ENCODE measurements at places on chromosomes 16 and 17.

GRCh38 chr17:82333279-82334171, at the start of gene SECTM1:
SECTM1 (minus strand) TSS chr17:82333766; CDS start chr17:82327240, 6,526 bp downstream.
- DNase-seq = no peak

GRCh38 chr16:67995423-67995822, 3.9 kb downstream of the DPEP2 start:
- DNase-seq = no peak

DNA sequence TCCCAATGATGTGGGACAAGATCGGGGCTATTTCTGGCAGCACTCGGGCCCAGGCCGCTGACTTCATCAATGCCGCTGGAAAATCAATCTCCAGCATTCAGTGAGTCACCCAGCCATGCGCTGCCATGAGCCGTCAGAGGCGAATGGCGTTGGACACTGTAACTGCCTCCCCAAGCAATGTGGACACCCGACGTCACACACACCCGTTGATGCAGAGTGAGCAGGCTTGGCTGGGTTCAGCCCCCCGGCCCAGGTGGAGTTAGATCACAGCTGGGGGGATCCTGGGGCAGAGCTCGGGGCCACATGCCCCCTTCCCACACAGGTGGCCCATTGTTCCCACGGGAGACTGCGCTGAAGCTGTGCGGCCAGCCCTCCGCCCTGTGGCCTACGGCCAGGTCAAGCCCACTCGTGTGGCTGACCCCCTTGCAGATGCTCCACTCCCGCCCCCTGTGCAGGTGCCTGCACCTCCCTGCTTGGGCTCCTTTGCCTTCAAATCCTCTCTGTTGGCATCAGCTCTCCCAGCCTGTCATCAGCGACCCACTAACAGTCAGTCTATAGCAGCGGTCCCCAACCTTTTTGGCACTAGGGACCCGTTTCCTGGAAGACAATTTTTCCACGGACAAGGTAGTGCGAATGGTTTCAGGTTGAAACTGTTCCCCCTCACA, 89.9 kb downstream of the TBC1D16 start:
- no peak for DNase-seq

DNA sequence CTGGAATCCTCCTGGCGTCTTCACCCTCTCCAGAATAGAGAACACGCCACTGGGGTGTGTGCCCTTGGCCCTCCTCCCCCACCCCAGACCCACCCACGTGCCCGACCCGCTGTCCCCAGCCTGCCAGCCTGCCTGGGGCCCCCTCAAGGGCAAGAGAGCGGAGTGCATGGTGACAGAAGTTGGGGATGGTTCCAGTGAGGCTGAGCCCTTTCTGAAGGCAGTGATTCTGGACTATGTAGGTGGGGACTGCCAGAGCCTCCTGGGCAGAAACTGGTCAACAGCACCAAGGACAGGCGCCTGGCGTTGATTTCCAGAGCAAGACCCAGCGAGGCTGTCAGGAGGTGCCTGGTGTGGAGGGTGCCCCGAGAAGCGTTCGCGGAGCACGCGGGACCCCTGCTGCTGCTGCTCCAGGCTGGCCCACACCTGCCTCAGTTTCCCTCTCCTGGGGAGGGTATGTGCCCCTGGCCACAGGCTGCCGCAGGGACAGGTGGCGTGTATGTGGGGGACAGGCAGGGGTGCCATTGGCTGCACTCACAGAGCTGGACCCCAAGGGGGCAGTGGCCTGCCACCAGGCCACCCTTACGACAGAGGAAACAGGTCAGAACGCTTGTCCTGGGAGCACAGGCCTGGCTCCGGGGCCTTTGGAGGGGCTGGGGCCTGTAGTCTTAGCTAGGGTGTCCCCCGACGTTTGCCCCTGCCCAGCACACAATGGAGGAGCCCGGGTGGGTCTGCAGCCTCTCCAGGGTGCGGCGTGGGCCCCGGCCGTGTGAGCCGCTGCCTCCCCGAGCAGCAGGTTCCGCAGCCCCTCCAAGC, 1.2 kb downstream of the SSTR5 start:
- no peak for DNase-seq

DNA sequence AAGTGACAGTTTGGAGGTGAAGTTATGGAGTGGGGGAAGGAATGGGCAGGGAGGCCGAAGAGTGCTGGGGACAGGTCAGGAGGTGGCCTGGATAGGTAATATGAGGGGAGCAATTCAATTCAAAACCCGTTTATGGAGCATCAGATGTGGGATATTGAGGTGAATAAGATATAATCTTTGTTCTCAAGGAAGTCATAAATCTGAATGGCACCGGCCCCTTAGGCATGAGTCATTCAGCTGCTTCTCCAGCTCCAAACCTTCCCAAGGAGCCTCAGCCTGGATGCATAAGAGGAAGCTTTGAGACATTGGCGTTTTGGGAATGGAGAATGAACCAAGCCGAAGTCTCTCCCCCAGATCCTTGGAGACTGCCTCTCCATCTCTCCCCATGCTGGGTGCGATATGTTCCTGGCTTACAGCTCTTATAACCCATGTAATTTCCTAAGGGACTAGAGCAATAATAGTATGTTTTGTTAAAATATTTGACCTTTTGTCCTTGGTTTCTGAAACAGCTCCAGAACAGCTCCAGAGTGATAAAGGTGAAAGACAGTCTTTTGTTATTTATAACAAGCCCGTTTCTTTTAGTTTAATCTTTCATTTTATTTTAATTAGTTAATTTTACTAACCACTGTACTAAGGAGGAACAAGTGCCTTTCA, 1.7 kb downstream of the TUBG2 start:
- no peak for DNase-seq

- peak; percentile 59 for DNase-seq
Measured at GRCh38 chr16:381789-382717, at the start of gene PGAP6. PGAP6 (minus strand) TSS chr16:381978; CDS start chr16:381821, 157 bp downstream.

GRCh38 chr17:51191895-51192294, 25.7 kb downstream of the NME2 start:
- no peak for DNase-seq

GRCh38 chr17:7651665-7652387, 1.1 kb downstream of the ATP1B2 start:
- no peak for DNase-seq

DNA sequence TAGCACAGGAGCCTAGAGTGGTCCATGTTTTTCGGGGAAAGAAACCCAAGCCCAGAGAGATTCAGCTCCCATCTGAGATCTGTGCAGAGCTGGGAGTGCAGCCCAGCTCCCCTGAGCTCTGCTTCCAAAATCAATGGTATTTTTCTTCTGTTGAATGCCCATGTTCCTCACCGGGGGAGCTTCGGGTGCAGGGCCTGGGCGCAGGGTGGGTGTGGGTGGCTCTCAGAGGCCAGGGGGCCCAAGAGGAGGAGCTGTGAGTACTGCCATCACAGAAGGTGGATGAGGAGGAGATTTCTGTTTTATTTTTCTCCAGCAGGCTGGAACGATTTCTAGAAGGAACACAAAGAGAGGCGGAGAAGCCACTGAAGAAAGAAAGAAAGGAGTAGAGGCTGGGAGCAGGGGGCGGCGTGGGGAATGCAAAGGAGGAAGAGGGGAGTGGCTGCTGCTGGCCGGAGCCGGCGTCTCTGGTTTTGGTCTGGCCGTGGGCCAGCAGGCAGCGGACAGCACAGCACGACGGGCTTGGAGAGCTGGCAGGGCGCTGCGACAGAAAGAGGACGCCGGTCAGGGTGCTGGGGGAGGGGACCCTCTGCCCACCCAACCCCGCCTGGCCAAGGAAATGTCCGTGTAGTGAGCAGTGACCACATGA, 76.2 kb upstream of the KSR1 start:
- DNase-seq = no peak

GRCh38 chr17:3727041-3727440, 3.3 kb downstream of the HASPIN start:
- no peak for DNase-seq

- DNase-seq = no peak
Measured at GRCh38 chr16:82451449-82451848, 175.3 kb upstream of the CDH13 start.

- DNase-seq = no peak
Measured at GRCh38 chr17:36503456-36504155, 17.1 kb downstream of the ZNHIT3 start.

DNA sequence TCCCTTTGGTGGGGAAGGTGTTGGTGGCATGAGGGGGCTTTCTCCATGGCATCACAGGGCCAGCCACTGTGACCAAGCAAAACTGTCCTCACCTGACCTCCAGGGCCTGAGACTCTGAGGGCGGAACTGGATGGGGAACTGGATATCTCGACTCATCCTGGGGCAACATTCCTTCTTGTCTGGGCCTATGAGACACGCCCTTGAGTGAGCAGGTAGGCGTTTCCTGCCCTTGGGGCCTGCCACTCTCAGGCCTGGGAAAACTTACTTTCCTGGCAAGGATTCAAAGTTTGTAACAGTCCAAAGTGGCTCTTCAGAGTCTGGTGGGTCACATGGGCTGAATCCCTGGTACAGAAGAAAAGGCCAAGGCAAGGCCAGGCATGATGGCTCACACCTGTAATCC, 9.6 kb downstream of the MT1X start:
- DNase-seq = no peak

- no peak for DNase-seq
Measured at GRCh38 chr16:4976611-4977145, 18.5 kb downstream of the SEC14L5 start.

DNA sequence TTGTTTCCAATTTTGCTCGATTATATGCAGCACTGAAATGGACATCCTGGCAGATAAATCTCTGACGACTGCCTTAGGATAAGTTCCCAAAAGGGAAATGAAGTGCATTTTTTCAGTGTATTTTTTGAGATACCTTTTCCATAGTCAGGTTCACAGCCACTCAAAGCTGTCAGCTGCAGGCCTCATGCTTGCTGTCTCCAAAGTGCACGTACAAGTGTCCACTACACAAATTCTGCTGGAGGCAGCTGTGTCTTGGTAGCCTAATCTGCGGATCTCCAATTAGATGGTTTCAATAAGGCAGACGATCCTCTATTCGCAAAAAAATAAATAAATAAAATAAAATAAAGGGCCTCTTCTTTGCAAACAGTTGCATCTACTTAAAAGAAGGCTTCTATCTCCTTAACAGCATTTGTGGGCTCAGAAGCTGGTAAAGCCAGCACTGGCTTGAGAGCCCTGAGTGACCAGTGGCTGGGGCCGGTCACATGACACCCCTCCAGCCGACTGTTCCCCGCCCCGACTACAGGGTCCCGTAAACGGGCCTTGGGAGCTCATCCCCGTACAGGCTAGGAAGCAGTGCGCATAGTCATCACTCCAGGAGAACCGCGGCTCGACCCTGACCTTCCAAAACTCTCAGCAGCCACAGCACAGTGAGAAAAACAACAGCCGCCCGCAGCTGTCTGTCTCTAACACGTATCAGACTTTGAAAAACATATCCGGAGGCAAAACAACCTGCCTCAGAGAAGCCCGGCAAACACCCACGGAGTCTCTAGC, 18.8 kb downstream of the RPH3AL start:
- no peak for DNase-seq

GRCh38 chr17:2983255-2983654, 80.2 kb downstream of the OR1D5 start:
- DNase-seq = no peak

- DNase-seq = no peak
Measured at GRCh38 chr17:206941-207560, 25.6 kb upstream of the DOC2B start.

GRCh38 chr17:58402047-58402446, 15.3 kb downstream of the RNF43 start:
- no peak for DNase-seq

DNA sequence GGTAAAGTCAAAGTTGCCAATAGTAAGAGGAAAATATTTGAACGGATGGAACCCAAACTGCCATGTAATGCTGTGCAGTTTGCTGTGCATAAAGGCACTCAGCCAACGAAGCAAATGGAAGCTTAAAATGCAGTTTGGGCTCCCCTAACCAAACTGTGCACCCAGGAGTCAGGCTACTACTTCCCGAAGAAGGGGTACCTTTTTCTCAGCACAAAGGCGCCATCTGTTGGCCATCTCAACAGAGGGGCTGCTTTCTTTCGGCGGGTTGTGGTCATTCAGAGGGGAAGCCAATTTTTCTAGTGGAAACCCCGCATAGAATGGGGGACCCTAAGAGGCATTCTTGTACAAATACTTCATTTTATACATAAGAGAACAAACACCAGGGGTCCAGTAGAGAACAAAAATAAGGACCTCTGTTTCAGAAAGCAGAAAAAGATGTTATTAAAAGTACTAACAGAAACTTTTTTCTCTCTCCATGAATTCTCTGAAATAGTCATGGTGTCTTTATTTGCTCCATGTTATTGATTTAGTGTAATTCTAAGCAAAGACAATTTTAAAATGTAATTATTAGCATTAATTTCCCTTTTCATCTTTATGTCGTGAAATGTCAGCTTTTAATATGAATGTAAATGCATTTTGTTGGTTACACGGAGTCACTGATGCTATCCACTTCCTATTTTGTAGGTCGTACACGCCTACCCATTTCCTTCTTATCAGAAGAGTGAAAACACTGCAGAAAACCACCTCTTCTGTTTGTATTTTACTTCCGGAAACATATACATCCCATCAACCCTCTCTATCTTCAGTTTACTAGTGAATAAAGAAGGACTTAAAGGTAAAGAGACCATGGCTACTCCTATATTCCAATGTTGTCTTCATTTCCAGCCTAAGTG, 453.3 kb downstream of the KCNJ2 start:
- DNase-seq = no peak

DNA sequence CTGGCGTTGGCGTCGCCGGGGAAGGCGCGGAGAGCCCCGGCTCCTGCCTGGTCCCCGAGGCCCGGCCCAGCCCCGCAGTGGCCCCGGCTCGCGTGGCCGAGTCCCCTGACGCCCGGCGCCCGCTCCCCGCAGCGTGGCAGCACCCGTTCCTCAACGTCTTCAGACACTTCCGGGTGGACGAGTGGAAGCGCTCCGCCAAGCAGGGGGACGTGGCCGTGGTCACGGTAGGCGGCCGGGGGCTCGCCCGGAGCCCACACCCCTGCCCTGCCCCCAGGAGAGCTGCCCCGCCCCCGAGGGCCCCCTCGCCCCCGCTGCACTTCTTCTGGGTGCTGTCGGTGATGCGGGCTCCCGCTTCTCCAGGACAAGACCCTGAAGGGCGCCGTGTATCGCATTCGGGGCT, 466 bp downstream of the WDR90 start:
- DNase-seq = no peak

DNA sequence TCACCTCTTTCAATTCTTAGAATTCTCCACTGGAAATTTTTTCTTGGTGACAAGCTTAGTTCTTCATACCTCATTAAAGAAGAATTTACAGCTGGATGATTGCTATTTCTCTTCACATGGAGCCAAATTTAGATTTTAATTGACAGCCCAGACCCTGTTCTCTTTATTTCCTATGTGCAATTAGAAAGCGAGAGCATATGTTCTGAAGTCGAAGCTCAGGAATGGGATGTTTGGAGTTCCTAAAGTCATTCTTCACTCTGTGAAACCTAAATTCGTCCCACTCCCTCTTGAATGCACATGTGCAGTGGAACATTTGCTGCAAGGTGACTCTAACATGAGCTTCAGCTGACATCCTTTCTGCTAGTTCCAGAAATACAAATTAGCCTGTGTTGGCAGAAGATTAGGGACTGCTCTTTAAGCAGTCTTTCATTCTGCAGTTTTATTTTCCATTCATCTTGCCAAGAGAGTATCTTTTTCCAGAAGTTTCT, 129.3 kb upstream of the KCNJ16 start:
- DNase-seq = no peak
